ENCODE measurements at places on chromosomes 6 and 20.

- DNase-seq = no peak
These were observed 195.0 kb upstream of the TSHZ2 start for GRCh38 chr20:52777171-52777570.

DNA sequence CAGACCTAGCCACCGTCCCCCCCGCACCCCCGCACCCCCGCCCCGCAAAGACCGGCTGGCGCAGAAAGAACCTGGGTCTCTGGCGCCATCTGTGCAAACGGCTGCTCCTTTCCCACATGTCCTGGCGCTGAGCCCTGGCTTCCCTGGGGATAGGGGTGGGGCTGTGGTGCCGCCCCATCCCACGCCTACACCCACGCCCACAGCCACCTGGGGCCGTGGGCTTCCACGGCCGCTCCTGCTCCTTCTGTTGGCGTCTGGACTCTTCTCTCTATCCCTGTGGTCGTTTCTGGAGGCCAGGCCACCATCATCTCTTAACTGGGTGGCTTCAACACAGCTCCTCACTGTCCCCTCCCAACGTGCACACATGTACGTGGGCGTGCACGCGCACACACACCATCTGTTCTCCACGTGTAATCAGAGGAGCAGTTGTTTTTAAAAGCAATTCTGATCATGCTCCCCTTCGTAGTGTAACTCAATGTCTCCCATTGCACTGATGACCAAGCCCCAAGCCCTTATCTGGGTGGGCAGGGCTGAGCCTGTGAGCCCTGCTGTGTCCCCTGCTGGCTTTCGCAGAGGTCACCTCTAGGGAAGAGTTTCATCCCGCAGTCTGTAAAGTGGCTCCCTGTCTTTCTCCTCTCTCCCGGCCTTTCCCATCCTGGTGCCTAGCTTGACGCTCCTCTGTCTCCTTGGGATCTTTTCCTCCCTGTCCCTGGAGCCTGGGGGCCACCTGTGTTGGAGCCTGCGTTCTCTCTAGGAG, 31.9 kb upstream of the FAM83D start:
- no peak for DNase-seq

DNA sequence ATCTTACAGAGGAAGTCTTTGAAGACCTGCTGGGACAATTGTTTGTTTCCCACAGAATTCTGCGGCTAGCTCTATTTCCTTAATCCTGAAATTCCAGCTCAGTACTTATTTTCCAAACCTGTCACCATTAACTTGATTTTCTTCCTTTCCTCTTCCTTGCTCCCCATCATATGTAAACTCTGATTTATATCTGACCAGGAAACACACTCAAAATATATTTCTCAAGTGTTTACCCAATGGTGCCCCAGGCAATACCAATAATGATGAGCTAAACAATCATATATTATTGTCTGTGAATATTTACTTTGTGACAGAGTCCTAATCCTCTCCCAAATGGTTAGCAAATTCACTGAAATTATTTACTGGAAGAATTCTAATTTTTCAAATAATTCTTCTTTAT, 597.3 kb downstream of the PKHD1 start:
- no peak for DNase-seq

DNA sequence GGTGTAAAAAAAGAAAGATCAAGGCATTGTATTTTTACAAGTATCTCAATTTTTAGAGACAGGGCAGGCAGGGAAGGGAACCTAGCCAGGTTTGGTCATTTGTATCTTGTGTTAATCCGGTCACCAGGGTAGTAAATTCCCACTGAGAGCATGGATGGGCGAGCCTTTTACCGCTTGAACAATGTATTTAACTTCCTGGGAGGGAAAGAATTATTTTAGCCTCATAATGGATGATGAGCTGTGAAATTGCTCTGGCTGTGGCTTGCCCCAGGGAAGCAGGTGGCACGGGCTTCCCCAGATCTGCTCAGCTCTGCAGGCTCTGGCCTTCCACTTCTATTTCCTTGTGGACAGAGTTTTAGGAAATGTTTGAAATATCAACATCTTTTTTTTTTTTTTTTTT, 72.9 kb downstream of the TOX2 start:
- DNase-seq = no peak

DNA sequence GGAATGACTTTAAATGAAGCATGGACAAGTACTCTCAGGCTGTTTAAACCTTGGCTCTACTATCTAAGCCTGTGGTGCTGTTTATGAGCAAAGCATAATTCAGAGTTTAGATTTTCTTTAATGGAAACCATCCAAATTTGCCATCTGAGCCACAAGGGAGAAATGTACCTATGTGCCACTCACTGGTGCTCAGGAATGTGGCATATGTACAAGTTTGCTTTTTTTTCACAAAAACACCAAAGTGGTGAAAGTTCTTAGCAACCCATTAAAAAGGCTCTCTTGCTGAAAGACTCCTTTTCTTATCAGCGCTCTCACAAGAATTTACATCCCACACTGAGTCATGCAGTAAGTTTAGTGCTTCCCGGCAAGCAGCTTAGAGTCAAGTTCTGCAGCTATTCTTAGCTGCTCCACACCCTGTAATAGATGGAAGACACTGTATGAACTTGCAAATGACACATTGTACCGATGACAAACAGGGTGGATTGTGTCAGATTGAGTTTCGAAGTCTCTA, 57.3 kb upstream of the MLIP start:
- DNase-seq = no peak

DNA sequence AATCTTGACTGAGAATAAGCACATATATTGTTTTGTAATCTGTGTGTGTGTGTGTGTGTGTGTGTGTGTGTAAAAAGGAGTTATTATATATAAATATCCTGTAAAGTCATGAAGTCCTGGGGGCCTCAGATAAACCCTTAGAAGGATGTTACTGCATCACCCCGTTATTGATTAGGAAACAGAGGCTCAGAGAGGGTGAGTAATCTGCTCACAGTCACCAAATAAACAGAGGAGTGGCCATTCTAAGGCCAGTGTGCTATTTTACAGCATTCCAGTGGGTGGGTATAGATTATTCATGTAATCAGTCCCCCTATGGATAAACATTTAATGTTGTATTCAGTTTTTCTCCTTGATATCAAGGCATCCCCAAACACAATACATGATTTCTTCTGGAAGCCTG, 87.1 kb downstream of the CDC5L start:
- DNase-seq = no peak

DNA sequence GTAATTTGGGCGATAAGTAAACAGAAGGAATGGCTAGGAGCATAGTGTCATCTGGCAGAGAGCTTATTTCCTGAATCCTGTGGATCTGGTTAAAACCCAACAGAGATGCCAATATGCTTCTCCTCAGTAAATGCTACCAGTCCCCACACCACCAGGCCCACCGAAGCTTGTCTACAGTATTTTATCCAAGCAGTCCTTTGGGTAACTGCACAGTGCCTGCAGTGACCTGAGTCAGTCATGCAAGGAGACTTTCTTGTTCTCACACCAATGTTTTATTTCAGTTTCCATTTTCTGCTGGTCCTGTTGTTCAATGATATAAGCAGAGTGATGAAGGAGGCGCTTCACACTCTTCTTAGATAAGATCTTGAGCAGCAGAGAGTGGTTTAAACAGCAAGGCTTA, 326.3 kb downstream of the RIMS1 start:
- DNase-seq = no peak

DNA sequence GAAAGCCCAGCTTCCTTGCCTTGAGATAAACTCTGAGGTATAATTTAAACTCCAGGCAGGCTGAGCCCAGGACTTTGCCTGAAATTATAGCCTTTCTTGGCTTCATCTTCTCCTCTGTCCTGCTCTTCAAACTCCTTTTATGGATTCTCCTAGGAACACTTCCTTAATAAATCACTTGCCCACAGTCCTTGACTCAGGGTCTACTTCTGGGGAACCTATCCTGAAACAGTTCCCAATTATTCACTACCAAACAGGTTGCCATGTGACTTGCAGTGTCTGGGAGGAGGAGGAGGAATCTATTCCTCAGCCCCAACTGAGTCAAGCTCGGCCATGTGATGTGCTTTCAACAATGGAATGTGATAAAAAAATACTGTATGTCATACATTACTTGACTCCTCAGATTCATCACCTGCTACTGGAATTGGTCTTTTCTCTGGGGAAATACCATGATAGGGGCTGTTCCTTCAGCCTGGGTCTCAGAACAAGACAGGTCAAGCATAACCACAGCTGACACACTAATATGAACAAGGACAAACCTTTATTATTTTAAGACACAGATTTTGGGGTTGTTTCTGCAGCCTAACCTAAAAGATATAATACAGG, 20.5 kb upstream of the CDKN1A start:
- DNase-seq = no peak

DNA sequence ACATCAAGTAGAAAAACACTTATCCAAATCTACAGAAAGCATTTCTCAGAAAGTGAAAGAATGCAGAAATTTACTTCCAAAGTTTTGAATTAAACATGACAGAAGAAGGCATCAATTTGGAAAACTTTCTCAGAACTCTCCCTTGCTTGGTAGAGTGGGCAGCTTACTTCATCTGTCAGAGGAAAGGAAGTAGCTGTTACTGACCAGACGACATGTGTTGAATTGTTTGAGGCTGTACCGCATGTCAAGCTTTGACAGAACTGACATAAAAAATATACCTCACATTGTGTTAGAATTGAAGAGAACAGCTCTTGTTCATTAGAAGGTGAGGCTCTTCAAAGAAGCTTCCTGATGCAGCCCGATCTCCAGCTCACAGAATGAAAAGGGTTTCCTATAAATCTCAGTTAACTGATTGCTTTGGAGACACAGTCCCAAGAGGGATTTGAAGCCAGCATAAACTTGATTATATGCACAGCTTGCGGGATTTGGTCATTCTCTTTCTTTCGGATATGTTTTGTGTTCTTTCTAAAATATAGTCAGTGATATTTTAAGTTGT, 190.7 kb downstream of the PLCB1 start:
- DNase-seq = no peak

DNA sequence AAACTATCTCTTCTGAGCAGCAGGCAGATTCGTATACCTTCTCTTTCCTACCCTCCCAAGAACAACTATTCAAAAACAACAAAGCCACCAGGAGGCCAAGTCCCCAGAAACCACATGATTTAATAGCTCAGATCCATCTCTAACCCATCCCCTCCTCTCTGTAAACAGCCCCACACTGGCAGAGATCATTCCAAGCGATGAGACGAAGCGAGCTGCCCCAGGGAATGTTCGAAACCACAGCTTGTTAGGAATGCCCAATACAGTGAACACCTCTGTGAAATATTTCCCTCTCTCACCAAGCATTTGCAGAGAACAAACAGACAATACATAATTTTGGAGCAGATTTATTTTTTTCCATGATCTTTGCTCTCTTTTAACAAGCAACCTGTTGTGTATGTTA, 231.8 kb downstream of the SOD2 start:
- no peak for DNase-seq

GRCh38 chr6:57247603-57248002, 25.5 kb upstream of the RAB23 start:
- no peak for DNase-seq

DNA sequence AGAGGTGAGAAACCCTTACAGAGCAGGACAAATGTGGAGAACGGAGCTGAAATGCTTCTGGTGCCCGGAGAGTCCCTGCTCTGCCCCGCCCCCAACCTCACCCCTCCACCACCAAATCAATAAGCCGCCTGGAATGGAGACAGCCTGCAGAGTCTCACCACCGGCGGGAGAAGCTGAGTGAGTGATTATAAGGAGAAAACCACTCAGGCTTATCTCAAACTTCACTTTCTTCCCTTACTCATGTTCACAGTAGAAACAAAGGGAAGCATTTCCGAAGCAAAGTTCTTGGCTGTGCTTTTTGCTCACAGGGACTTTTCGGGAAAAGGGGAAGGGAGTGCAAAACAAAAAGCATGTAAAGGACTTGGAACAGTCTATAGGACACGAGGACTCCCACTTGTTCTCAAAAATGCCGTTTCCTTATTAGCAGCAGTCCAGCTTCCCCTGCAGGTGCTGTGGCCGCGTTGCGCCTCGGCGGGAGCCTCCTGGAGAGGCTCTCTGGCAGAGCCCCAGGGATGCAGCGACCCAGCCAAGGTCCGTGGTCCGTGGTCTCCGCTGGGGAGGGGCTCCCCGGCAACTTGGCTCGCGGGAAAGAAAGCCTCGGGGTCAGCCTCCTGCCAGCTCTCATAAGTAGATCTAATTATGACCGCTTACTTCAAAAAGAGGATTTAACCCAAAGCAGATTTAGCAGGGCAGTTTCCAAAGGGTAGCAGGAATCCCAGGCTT, 64.8 kb upstream of the TMEM30A start:
- DNase-seq = no peak

- DNase-seq = no peak
These were observed 159.8 kb upstream of the GGTLC1 start for GRCh38 chr20:24148372-24148771.

- peak; percentile 20 for DNase-seq
These were observed 55.9 kb upstream of the RREB1 start for GRCh38 chr6:7051780-7052442.

DNA sequence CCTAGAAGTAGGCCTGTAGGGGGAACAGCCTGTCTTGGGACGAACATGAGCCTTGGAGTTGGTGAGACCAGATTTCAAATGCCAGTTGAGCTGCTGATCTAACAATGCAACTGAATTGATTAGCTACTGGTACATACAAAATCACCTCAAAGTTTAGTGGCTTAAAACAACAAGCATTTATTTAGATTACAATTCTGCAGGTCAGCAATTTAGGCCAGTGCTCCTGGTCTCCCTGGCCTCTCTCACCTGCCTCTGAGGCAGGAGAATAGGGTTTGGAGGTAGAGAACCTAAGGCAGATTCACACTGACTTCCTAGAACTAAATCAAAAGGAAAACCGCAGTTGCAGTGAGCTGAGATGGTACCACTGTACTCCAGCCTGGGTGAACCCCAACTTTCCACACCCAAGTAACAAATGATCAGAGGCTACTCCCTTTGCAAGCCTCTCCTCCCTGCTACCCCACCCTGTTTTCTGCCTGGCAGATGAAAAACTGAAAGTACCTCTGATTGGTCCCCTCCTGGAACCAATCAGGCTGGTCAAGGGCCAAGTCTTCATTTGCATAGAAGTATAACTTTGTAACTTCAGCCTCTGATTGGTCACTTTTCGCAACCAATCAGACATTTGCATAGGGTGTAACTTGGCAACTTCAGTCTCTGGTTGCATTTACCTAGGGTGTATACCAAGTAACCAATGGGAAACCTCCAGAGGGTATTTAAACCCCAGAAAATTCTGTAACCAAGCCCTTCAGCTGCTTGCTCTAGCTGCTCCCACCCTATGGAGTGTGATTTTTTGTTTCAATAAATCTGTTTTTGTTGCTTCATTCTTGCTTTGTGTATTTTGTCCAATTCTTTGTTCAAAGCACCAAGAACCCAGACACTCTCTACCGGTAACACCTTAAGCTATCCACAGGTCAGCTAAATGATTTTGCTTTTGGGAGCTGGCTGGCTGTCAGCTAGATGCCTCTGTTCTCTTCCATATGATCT, 8.1 kb upstream of the UBR2 start:
- DNase-seq = no peak

DNA sequence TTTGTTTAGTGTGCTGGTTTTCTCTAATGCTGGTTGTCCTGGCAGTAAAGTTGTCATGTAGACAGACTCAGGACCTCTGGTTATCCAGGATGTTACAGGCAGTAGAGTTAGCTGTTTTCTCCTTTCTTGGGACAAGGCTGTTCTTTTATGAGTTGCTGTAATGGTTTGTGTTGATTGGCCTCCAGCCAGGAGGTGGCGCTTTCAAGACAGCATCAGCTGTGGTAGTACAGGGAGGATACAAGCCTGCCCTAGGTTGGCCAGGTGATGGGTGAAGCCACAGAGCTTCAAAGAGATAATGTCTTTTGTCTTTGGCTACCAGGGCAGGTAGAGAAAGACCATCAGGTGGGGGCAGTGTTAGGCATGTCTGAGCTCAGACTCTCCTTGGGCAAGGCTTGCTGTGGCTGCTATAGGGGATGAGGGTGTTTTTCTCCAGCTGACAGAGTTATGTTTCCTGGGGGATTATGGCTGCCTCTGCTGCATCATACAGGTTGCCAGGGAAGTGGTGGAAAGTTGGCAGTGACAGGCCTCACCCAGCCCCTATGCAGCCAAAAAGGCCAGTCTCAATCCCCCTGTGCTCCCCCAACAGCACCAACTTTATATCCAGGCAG, 127.2 kb upstream of the TAB2 start:
- peak; percentile 24 for DNase-seq

All from activated T-helper 1 cell treated with anti-CD3 and anti-CD28 coated beads, Interleukin-2, amount 50 U/mL, for 16 hours (primary cell).